ENCODE measurements at places on chromosomes 1 and 21.
A peak's percentile ranks its signal among the peaks of the same experiment; 100 is the strongest.

GRCh38 chr1:212482006-212482636 is 49.4 kb downstream of the NENF start:
- H3K4me3 ChIP-seq = no peak overlapping the region
- H3K4me1 ChIP-seq = no peaks in the 10 kb centered on the region
- H3K27me3 ChIP-seq = peaks cover 9% of the 10 kb centered on the region
- no peak for DNase-seq
- H3K36me3 ChIP-seq = no peaks in the 10 kb centered on the region

GRCh38 chr1:47948126-47948525 is 49.1 kb downstream of the TRABD2B start:
- no peak for DNase-seq
- peaks cover 23% of the 10 kb centered on the region for H3K27me3 ChIP-seq
- H3K4me1 ChIP-seq = no peaks in the 10 kb centered on the region
- H3K27ac ChIP-seq = no peak overlapping the region

DNA sequence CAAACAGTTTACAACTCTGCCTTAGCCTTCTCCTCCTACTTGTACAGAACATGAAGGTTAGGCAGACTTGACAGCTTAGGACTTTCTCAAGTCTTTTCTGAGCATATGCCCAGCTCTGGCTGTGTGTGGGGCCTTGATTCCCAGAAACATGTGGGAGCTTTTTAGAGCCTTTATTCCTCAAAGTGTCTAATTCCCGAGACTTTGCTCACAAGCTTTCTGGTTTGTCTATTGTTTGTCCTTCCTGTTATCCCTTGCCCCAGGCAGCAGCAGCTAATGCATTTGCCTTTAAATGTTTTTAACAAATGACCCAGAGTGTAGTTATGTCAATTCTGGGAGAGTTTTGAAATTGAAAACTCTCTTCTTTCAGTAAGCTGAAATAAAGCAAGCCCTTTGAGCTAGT is 29.2 kb downstream of the ST7L start:
- DNase-seq = no peak
- no peaks in the 10 kb centered on the region for H3K27me3 ChIP-seq
- H3K4me1 ChIP-seq = no peaks in the 10 kb centered on the region
- peak overlapping the region; percentile 14 for H3K27ac ChIP-seq
- H3K4me3 ChIP-seq = no peak overlapping the region
- peaks cover 25% of the 10 kb centered on the region for H3K36me3 ChIP-seq

GRCh38 chr1:91555074-91555730 is 54.6 kb downstream of the CDC7 start:
- no peaks in the 10 kb centered on the region for H3K36me3 ChIP-seq
- DNase-seq = no peak
- H3K27me3 ChIP-seq = no peaks in the 10 kb centered on the region
- no peak overlapping the region for H3K4me3 ChIP-seq
- H3K4me1 ChIP-seq = no peaks in the 10 kb centered on the region

GRCh38 chr1:243434594-243434993 is 178.8 kb downstream of the SDCCAG8 start:
- H3K4me3 ChIP-seq = no peak overlapping the region
- peaks cover 5% of the 10 kb centered on the region for H3K4me1 ChIP-seq
- peaks cover 13% of the 10 kb centered on the region for H3K36me3 ChIP-seq
- no peak for DNase-seq
- H3K27me3 ChIP-seq = no peaks in the 10 kb centered on the region
- peak overlapping the region; percentile 27 for H3K27ac ChIP-seq

DNA sequence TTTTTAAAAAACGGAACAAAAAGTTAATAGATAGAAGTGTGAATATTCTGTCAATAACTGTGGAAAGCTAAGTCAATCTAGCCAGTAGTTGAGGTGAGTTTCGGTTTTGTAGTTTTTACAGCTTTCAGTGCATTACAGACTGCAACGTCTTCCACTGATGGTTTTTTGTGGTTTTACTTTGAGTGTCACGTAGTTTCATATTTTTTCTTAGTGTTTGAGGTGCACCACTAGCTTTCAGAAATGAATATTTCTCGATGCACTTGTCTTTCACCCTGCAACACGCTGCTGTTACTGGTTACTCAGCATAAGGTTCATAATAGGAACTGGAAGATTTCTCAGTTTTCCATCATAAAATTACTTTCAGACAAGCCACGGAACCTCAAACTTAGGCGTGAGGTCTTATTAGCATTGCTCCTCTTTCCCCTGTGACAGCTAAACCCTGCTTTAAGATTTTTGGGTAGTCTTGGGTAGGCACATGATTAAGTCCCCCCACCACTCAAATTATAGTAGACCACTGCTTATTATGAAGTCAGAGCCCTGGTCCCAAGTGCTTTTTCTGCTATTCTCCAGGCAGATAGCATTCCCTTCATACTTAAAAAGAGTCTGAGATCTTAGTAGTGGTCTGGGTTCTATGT is 1412.7 kb downstream of the KCNT2 start:
- H3K4me3 ChIP-seq = peak overlapping the region; percentile 26
- H3K27ac ChIP-seq = no peak overlapping the region
- no peaks in the 10 kb centered on the region for H3K36me3 ChIP-seq
- DNase-seq = no peak
- H3K27me3 ChIP-seq = no peaks in the 10 kb centered on the region

GRCh38 chr1:200337410-200337809 is 72.4 kb downstream of the ZNF281 start:
- DNase-seq = peak; percentile 18
- H3K27ac ChIP-seq = peak overlapping the region; percentile 84
- H3K4me3 ChIP-seq = peak overlapping the region; percentile 73
- peaks cover 29% of the 10 kb centered on the region for H3K4me1 ChIP-seq
- no peaks in the 10 kb centered on the region for H3K36me3 ChIP-seq
- no peaks in the 10 kb centered on the region for H3K27me3 ChIP-seq

- H3K4me1 ChIP-seq = peaks cover 36% of the 10 kb centered on the region
- no peaks in the 10 kb centered on the region for H3K27me3 ChIP-seq
- H3K36me3 ChIP-seq = peaks cover 23% of the 10 kb centered on the region
- no peak overlapping the region for H3K27ac ChIP-seq
- DNase-seq = no peak
These were observed 253.0 kb upstream of the HOOK1 start for GRCh38 chr1:59561796-59562195.

DNA sequence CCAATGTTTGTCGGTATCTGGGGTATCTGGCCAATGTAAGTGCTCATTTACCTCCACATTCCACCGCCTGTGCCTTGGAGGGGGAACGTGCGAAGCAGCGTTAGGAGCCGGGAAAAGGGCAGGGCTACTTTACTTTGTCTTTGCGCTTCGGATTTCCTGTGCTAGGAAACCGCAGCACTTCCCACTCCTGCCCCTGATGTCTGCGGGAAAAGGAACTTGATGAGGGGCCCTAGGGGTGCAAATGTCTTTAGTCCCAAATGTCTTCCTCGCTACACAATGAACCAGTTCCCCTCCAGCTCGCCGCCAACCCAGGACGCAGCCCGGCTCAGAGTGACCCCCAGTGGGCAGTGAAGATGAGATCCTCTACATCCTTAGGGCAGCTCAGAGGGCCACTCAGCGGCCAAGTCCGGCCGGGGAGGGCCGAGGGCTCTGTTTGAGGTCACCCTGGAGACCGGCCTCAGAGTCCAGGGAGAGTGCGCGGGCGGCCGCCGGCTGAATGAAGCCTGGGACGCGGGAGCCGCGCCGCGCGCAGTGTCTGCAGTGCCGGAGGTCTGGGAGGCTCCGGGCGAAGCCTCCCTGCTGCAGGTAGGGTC is at the start of gene DYNLT5:
TSS of gene DYNLT5 (plus strand) at position 460 of the 593 bp plus-strand sequence. CDS start 2,200 bp downstream, outside the sequence.
- H3K4me3 ChIP-seq = peak within 1 kb of the TSS; percentile 75
- H3K4me1 ChIP-seq = peaks cover 13% of the 10 kb centered on the region
- no peak for DNase-seq
- H3K27me3 ChIP-seq = peaks cover 41% of the 10 kb centered on the region
- H3K27ac ChIP-seq = peak within 1 kb of the TSS; percentile 0
- H3K36me3 ChIP-seq = no peaks in the 10 kb centered on the region

DNA sequence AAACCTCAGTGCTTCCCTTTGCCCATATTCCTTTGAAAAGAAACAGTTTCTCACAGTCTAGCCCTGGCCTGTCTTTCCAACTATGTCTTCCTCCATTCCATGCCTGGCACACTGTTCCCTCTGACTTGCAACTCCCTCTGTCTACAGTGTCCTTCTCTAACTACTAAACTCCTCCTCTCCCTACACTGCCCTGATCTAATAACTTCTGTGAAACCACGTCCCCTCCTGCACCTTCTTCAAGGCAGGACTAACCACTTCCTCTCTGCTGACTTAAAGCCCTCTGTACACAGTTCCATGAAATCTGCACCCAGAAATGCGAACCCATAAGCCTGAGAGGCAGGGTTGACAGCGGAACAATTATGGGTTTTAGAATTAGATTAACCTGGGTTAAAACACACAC is 62.2 kb upstream of the ATP1B1 start:
- no peak overlapping the region for H3K4me3 ChIP-seq
- H3K36me3 ChIP-seq = no peaks in the 10 kb centered on the region
- H3K27me3 ChIP-seq = peaks cover 42% of the 10 kb centered on the region
- H3K4me1 ChIP-seq = peaks cover 24% of the 10 kb centered on the region
- no peak for DNase-seq

GRCh38 chr1:234838182-234838581 is 228.2 kb upstream of the IRF2BP2 start:
- H3K4me3 ChIP-seq = no peak overlapping the region
- no peak for DNase-seq
- no peaks in the 10 kb centered on the region for H3K36me3 ChIP-seq
- no peak overlapping the region for H3K27ac ChIP-seq
- no peaks in the 10 kb centered on the region for H3K27me3 ChIP-seq
- peaks cover 8% of the 10 kb centered on the region for H3K4me1 ChIP-seq

- H3K4me3 ChIP-seq = no peak overlapping the region
- H3K27ac ChIP-seq = no peak overlapping the region
- no peaks in the 10 kb centered on the region for H3K36me3 ChIP-seq
- no peaks in the 10 kb centered on the region for H3K4me1 ChIP-seq
- no peak for DNase-seq
These were observed 736.6 kb downstream of the MRPL39 start for GRCh38 chr21:24870633-24871032.

- peaks cover 59% of the 10 kb centered on the region for H3K4me1 ChIP-seq
- H3K36me3 ChIP-seq = peaks cover 29% of the 10 kb centered on the region
These were observed 1.7 kb downstream of the MCL1 start for GRCh38 chr1:150577557-150578271.

GRCh38 chr1:98364544-98364943 is 297.0 kb upstream of the SNX7 start:
- no peaks in the 10 kb centered on the region for H3K36me3 ChIP-seq
- H3K4me3 ChIP-seq = no peak overlapping the region
- no peak overlapping the region for H3K27ac ChIP-seq
- H3K27me3 ChIP-seq = peaks cover 3% of the 10 kb centered on the region
- no peaks in the 10 kb centered on the region for H3K4me1 ChIP-seq

DNA sequence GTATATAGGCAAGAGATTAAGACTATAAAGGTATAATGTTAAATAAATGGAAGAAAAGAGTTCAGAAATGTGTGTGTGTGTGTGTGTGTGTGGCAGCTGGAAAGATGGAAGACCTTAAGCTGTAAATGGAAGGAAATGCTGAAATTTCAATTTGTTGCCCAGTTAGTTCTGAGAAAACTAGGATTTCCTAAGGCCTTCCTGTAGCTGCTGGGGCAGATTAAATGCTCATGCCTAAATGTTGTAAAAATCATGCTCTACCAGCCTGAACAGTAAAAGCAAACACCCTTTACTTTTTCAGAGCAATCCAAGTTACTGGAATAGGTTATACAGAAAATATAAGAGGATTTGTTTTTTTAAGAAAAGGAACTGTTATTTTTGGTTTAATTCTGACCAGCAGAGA is 8.3 kb downstream of the ADCY10 start:
- peak overlapping the region; percentile 46 for H3K27ac ChIP-seq
- no peaks in the 10 kb centered on the region for H3K36me3 ChIP-seq
- no peaks in the 10 kb centered on the region for H3K4me1 ChIP-seq
- no peak for DNase-seq
- no peak overlapping the region for H3K4me3 ChIP-seq

- no peaks in the 10 kb centered on the region for H3K4me1 ChIP-seq
- no peaks in the 10 kb centered on the region for H3K27me3 ChIP-seq
- no peaks in the 10 kb centered on the region for H3K36me3 ChIP-seq
These were observed 202.3 kb downstream of the GREM2 start for GRCh38 chr1:240409615-240410014.

- peaks cover 6% of the 10 kb centered on the region for H3K27me3 ChIP-seq
- DNase-seq = no peak
- no peaks in the 10 kb centered on the region for H3K4me1 ChIP-seq
These were observed 106.7 kb upstream of the C8B start for GRCh38 chr1:57072401-57073110.

DNA sequence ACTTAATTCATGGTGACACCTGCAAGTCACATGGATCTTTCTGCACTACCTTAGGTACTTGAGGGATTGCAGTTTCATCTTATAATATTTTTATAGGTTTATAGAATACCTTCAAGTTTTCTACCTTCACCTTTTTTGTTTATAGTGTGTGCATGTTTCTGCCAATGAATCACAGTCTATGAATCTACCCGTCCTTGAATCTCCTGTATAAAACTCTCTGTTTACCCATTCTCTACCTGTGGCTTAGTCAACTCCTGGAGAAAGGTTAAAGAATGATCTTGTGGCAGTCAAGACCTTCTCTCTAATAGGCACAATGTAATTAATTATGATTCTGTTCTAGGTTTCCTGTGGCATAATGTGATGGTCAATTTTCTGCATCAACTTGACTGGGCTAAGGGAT is 3.2 kb upstream of the GSTM2 start:
- no peaks in the 10 kb centered on the region for H3K27me3 ChIP-seq
- peaks cover 7% of the 10 kb centered on the region for H3K36me3 ChIP-seq
- H3K27ac ChIP-seq = no peak overlapping the region
- peaks cover 12% of the 10 kb centered on the region for H3K4me1 ChIP-seq
- no peak for DNase-seq
- no peak overlapping the region for H3K4me3 ChIP-seq

GRCh38 chr1:231818337-231818736 is 191.7 kb downstream of the DISC1 start:
- no peak for DNase-seq
- no peak overlapping the region for H3K4me3 ChIP-seq
- no peak overlapping the region for H3K27ac ChIP-seq
- H3K4me1 ChIP-seq = no peaks in the 10 kb centered on the region

DNA sequence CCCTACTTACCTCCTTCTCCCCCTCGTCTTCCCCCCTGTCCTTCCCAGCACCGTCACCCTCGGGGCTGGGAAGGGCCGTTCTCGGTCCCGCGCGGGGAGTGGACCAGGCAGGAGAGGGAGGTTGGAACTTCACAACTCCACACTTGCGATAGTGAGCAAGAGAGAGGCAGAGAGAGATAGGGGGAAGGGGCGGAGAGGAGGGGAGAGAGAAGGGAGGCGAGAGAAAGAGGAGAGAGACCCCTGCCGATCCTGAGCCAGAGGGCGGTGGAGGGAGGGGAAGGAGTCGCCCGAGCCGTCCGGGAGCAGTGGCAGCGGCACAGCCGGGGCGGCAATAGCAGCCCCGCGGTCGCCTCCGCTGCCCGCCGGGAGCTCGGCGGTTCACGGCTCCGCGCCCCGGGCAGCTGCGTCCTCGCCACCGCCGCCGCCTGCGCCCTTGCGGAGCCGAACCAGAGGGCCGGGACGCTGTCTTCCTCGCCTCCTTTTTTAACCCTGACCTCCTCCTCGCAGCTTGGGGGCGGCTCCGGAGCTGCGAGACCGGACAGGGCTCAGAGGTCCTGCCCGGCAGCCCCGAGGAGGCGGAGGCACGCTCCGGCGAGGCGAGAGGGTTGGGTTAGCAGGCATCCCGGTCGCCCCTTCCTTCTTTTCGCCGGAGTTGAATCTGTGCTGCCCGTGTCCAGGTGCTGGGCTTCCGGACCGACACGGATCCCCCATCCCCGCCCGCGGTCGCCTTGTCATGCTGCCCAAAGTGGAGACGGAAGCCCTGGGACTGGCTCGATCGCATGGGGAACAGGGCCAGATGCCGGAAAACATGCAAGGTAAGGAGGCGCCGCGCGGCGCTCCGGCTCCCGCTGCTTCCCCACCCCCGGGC is 11.7 kb downstream of the NR5A2 start:
- H3K4me1 ChIP-seq = peaks cover 42% of the 10 kb centered on the region
- no peak for DNase-seq
- H3K4me3 ChIP-seq = peak overlapping the region; percentile 83
- no peak overlapping the region for H3K27ac ChIP-seq
- peaks cover 63% of the 10 kb centered on the region for H3K27me3 ChIP-seq

Data from naive B cell (primary cell).